Esophagus muscularis mucosa (tissue), 4 donors: ENCODE measurements at places on chromosomes 1 and 21. TPM values are rescaled to one million over a fixed set of nuclear protein-coding genes. Genes with fewer than 3 reads are reported as not detected.

Gene OR2T35
- total RNA-seq = not detected

Gene CD1D
- total RNA-seq = 0.83 TPM

Gene LCE2C
- not detected for total RNA-seq

Gene CFAP107
- total RNA-seq = not detected

Gene PHTF1
- total RNA-seq = 11.6 TPM

Gene GSTM3
- total RNA-seq = 66.7 TPM

Gene MAEL
- 0.83 TPM for total RNA-seq

Gene ATP1A2
- 101 TPM for total RNA-seq

Gene USP24
- total RNA-seq = 45.3 TPM

Gene SPSB1
- total RNA-seq = 94.5 TPM

Gene GJA9
- not detected for total RNA-seq

Gene CLDN17
- not detected for total RNA-seq

Gene HSPA6
- total RNA-seq = 2.8 TPM

Gene TMEM63A
- 19.0 TPM for total RNA-seq

Gene ZNF644
- total RNA-seq = 44.8 TPM

Gene PROX1
- 2.0 TPM for total RNA-seq

DNA sequence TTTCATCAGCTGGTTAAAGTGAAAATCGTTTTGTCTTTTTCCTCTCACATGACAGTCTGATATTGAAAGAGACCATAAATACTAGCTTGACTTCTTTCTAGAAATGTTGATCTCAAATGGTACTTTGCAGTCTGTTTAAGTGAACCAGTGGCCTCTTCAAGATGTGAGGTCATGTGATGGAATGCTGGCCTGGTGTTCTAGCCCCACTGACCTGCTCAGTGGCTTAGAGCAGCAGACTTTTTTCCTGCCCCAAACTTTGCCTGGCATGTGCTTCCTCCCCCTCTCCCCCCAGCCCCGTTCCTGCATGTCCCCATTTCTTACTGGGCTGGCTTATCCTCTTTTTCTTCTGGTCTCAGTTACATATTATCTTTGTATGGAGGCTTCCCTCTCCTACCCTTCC, 34.3 kb downstream of the ZYG11A start:
- DNase-seq = no peak

GRCh38 chr21:34889676-34890469, 159.2 kb downstream of the RUNX1 start:
- peak; percentile 91 for DNase-seq

DNA sequence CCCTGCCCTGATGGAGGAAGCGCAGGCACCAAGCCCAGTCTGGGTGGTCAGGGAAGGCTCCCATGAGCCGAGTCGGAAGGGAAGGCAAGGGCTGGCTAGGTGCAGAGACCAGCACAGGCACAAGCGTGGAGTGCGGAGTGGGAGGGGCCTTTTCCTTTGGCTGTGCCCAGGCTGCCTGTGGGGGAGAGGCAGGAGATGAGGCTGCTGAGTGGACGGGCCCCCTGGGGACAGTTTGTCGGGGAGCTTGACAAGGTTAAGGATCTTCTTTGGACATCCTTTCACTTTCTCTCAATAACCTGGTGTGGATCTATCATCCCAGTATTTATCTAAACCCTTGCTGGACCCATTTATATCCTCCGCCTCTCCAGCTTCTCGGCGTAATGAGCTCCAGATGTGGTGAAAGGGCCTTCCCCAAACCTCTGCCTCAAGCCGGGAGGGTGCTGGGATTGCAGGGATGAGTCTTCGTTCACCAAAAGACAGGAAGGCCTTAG, 42.9 kb downstream of the EPHB2 start:
- no peak for DNase-seq

DNA sequence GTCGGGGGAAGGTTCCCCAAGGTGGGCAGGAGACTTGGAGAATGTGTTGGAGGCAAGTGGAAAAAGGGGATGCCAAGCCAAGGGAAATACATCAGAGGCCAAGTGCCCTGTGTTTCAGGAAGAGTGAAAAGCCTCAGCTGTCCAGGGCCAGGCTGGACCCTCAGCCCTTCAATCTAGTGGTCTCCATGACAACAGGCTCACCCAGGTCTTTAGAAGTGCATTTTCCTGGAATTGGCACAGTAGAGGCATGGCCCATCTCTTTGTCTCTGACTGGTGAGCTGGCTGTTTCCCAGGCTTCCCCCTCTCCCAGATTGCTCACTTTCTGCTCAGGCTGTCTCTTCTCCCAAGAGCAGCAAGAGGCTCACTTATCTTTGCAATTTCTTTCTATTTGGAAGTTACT, 10.4 kb upstream of the RHBG start:
- DNase-seq = no peak

GRCh38 chr1:214939180-214939579, 143.4 kb upstream of the KCNK2 start:
- DNase-seq = no peak

GRCh38 chr1:16138772-16139221, 17.1 kb downstream of the EPHA2 start:
- DNase-seq = no peak

DNA sequence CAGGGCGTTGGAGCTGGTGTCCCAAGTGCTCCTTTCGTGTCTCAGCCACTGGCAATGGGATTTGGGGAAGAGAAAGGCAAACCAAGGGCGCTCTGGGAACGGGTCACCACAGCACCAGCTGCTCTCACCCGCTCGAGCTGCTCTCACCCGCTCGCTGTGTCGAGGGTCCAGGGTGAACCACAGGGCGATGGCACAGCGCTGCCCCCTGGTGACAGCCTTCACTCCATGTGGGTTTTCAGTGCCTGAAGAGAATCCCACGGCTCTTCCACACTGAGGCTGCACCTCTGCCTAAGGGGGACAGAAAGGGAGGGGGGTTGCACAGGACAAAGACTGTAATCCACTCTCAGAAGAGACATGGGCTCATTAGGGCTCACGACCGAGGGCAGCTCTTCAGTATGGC, 7.1 kb upstream of the CLDN19 start:
- DNase-seq = no peak

DNA sequence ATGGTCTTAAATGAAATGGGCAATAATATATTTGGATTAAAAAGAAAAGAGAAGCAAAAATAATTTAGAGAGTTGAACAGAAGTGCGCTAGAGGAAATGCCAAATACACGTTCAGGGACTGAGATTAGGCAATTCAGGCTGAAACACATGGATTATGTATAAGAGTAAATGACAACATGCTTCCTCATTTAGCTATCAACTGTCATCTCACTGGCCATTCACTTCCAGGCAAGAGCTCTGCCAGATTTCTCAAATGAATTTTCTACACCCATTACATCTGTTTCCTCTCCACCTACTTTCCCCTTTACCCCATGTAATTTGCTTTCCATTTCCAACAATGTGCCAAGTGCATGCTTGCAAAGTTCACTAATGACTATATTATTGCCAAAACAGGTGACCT, 582.4 kb downstream of the LTN1 start:
- DNase-seq = no peak

DNA sequence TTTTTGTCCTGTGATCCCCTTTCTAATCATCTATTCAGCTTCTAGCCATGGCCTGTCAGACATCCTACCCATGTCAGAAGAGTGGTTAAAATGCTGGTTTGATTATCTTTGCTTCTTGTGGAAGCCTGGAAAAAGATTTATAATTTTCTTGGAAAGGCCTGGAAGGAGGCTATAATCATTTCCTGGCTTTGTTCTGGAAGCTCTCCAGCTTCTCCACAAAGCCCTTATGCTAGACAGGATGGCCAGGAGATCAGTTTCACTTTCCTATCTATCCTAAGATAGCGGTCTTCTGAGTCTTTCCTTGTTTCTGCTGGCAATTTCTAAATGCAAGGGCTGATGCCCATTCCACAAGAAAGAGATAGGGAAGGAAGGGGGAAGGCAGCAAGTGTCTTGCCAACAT, 90.9 kb upstream of the SLC44A3 start:
- peak; percentile 8 for DNase-seq

- DNase-seq = no peak
Observed at GRCh38 chr1:116097626-116098025, 13.6 kb upstream of the MAB21L3 start.

DNA sequence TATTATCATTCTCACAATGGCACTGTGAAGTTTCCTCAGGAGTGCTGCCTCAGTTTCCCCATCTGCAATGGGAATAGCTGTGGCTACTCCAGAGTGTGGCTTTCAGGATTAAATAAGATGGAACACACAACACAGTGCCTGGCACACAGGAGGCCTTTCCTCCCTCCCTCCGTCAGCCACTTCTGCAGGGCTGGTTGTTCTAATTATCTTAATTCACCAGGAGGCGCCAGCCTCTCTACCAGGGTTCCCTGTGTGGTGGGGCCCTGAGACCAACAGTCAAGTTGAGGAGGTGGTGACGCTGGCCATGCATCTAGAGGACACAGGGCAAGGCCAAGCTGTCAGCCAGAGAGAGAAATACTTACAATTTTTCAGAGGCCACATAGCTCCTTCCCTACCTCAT, 6.3 kb upstream of the FOXO6 start:
- no peak for DNase-seq

DNA sequence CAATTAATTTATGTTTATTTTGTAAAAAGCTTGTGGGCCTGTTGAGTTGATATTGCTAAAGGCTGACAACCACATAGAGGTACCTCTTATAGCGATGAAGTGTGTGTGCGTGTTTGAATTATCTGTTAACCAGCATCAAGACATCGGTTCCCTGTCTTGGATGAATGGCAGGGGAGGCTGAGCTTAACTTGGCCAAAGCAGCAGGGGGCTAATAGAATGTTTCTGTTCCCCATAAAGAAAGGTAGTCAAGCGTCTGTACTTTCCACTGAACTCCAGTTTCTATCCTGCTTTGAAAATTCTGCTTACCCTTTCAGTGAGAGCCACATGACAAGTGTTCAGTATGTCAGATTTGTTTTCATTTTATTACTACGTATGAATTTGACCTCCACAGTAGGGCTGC, 63.0 kb downstream of the ROR1 start:
- no peak for DNase-seq

GRCh38 chr1:2345297-2346075, 45.9 kb downstream of the MORN1 start:
- DNase-seq = no peak

DNA sequence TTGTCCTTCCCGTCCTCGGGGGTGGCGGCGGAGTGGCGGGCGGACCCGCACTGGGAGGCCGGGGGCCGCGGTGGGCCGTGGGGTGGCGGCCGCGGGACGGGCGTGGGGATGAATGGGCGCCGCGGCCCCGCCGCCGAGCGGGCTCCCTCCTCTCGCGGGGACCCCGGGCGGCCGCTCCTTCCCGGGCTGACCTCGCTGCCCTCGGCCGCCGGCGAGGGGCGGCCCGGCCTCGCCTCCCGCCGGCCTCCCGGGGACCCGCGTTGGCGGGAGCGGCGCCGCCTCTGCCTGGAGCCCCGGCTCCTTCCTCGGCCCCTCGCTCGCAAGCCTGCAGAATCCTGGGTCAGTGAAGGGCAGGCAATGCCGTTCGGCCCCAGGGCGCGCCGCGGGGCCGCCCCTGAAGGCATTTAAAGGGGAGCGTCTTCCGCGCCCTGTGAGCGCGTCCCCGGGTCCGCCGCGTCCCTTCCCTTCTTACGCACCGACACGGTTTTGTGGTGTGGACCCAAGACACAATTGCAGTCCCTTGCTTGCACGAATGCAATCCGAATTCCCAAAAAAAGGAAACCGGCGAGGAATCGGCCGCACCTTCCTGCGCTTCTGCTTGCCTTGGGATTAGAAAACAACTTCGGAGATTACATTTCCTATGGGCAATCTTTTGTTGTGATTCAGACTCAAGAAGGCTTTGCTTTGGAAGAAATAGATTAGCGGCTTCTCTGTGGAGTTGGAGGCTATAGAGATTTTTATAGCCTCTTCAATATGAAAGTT, 776 bp downstream of the ITSN1 start:
- no peak for DNase-seq

DNA sequence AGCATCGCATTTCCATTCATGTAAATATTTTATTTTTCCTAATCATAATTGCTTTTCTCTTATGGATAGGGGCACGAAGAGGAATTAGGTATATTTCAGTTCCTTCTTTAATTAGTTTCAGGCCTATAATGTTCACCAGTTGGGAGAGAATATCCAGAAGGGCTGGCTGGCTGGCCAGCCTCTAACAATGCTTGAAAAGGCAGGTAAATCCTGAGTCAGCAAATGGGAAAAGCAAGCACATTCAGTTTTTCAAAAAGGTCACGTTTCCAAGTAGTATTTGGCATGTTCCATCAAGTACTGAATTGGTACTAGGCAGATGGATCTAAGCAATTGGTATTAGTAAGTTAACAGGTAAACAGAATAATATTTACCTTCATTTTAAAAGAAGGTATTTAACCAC, 8.0 kb downstream of the RAB29 start:
- DNase-seq = no peak

DNA sequence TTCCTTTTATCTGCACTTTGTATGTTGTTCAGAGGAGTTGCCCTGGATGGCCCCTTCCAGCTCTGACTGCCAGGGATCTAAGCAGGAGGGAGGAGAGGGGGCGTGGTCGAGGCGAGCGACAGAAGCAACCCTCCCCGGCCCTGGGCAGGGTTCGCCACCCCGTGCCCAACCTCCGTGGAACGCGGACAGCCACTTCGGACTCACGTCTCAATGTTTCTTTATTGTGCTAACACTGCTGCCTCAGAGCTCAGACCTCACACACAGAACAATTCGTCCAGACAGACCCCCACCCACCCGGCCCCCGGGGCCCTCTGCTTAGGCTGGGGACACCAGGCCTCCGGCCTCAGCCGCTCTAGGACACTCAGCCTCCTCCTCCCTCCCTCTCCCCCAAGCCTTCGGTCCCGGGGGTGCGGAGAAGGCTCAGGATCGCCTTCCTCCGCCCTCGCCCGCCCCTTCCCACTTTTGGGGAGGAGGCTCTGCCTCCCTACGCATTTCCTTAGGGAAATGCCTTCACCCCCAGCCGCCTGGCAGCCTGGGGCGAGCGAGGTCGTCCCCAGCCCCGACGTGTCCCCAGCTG, 8.3 kb downstream of the VSIG8 start:
- DNase-seq = no peak

- DNase-seq = peak; percentile 77
Observed at GRCh38 chr1:91645031-91645430, 144.4 kb downstream of the CDC7 start.

GRCh38 chr1:2121101-2121691, 71.0 kb downstream of the PRKCZ start:
- DNase-seq = no peak

GRCh38 chr21:45824546-45825215, 156.9 kb upstream of the COL6A1 start:
- no peak for DNase-seq

DNA sequence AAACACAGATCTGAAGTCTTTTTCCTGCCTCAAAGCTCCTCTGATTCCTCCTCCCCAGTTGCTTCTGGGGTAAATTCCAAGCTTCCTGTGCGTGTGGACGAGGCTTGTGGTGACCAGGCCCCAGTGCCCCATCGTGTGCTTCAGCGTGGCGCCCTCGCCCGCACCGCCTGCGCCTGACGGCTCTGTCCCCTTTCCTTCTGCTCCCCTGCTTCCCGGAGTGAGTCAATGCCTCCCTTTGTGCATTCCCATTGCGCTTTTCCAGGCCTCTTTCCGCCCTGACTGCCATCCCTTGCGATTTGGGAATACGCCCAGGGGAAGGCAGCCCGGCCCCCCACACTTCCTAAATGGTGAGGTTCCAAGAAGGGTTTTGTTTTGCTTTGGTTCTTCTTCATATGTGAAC, 36.3 kb downstream of the FAAP20 start:
- DNase-seq = no peak

- DNase-seq = no peak
Observed at GRCh38 chr1:210201681-210202080, 30.9 kb upstream of the SERTAD4 start.

- DNase-seq = peak; percentile 50
Observed at GRCh38 chr21:45820171-45821091, 161.1 kb upstream of the COL6A1 start.
